Adrenal gland (tissue), 19 donors: ENCODE measurements at places on chromosomes 1 and 21. TPM values are rescaled to one million over a fixed set of nuclear protein-coding genes. Genes with fewer than 3 reads are reported as not detected.

EPHB2 gene
- polyA plus RNA-seq = 0.84 TPM

TMOD4 gene
- 0.84 TPM for polyA plus RNA-seq

AZIN2 gene
- polyA plus RNA-seq = 14.7 TPM

MEAF6 gene
- polyA plus RNA-seq = 67.4 TPM

CRYBG2 gene
- polyA plus RNA-seq = 0.20 TPM

F13B gene
- polyA plus RNA-seq = not detected

AQP10 gene
- polyA plus RNA-seq = not detected

STUM gene
- polyA plus RNA-seq = 0.24 TPM

BNIPL gene
- 0.24 TPM for polyA plus RNA-seq

ROR1 gene
- 2.1 TPM for polyA plus RNA-seq

CFHR1 gene
- 0.68 TPM for polyA plus RNA-seq

C1orf122 gene
- polyA plus RNA-seq = 21.0 TPM

NECTIN4 gene
- polyA plus RNA-seq = not detected

CTSS gene
- 36.0 TPM for polyA plus RNA-seq

OR6N1 gene
- polyA plus RNA-seq = not detected

SPRR5 gene
- not detected for polyA plus RNA-seq

RNF2 gene
- polyA plus RNA-seq = 3.5 TPM

RSPH1 gene
- polyA plus RNA-seq = 1.2 TPM

CDK11A gene
- polyA plus RNA-seq = 15.8 TPM

ARHGEF10L gene
- 54.9 TPM for polyA plus RNA-seq

ID3 gene
- polyA plus RNA-seq = 133 TPM

PTCH2 gene
- 0.40 TPM for polyA plus RNA-seq

GNG4 gene
- 9.7 TPM for polyA plus RNA-seq

GUCA2A gene
- not detected for polyA plus RNA-seq

C1orf141 gene
- polyA plus RNA-seq = not detected
